ENCODE measurements at places on chromosomes 3 and 15. TPM values are rescaled to one million over a fixed set of nuclear protein-coding genes. Genes with fewer than 3 reads are reported as not detected.

The NRROS gene
- 2.3 TPM for polyA plus RNA-seq

The WDR72 gene
- polyA plus RNA-seq = 0.99 TPM

DNA sequence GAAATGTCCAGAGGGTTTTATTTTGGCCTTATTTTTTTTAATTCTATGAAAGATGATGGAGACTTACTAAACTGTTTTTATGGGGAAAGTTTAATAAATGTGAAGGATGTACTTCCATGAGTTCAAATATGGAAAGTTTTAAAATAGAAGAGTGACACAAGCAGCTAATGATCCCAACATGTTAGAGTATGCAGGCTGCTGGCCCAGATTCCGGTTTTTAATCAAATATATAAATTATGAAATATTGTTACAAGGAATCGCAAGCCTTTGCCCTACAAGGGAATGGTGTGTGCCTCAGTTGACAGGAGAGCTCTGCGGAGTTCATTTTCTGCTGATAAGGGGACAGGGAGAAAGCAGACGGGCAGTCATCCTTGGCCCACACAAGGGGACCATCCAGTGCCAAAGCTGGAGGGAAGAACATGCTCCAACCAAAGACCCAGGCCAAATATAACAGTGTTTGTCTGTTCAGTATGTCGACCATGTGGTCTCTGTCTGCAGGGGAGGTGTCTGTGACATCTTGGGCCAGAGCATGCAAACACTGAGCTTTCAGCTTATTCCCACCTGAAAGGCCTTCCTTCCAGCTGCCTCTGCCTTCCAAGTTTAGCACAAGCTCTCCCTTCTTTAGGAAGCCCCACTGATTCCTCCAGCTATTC is 69.8 kb downstream of the SSUH2 start:
- no peak for DNase-seq

GRCh38 chr3:102016417-102016816 is 167.1 kb downstream of the NFKBIZ start:
- DNase-seq = no peak

- DNase-seq = no peak
Measured at GRCh38 chr3:197487911-197488391, 67.8 kb downstream of the BDH1 start.

GRCh38 chr3:14884665-14885064 is 62.7 kb upstream of the NR2C2 start:
- no peak for DNase-seq

The TMC3 gene
- 0.07 TPM for polyA plus RNA-seq

The ERICH6 gene
- polyA plus RNA-seq = 0.19 TPM

DNA sequence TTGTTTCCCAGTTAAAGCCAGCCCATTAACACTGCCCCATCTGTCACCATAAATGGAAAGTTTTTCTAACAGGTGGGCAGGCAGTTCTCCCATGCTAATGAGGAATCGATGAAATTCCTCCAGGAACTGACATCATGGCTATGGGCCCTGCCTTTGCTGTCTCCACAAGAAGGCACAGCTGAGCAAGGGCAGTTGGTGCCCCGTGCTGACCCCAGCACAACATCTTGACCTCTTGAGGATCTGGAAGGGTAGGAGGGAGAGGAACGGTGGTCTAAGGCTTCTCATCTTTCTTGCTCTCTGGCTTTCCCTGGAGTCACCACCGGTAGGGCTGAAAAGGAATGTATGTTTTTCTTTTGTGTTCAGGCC is 46.7 kb downstream of the CHCHD6 start:
- peak; percentile 40 for DNase-seq

DNA sequence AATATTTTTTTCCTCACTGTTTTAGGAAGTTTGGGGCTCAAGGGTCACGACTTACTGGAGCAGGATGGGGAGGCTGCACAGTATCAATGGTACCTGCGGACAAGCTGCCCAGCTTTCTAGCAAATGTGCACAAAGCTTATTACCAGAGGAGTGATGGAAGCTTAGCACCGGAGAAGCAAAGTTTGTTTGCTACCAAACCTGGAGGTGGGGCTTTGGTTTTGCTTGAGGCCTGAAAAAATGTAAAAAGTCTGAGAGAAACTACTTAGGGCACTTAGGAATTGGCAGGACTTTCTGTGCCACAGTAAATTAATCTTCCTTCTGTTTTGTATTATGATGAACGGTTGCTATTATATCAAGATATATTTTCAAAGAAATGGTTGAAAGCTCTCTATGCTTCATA is 95.1 kb upstream of the FGF7 start:
- no peak for DNase-seq

The AQP9 gene
- not detected for polyA plus RNA-seq

DNA sequence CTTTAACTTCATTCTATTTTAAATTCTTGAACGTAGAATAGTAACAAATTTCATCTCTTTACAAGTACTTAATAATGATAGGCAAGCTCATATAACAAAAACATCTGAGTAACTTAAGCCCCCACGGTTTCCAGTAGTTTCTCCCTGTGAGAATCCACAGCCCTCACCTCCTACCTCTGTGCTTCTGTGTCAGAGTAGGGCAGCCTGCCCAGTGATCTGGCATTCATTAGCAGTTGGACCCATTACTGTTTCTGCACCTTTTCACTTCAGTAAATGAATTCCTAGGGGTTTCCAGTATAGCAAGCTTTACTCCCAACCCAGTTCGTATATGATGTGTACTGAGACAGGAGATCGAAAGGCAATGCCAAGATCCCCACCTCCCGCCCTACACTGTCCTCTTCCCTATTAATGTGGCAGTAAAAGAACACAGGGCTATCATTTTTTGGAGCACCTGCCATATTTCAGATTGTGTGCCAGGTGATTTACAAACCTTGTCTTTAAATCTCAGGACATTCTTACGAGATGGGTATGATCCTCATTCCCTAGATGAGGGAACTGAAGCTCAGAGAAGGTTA is 40.8 kb downstream of the EIF2AK4 start:
- no peak for DNase-seq

DNA sequence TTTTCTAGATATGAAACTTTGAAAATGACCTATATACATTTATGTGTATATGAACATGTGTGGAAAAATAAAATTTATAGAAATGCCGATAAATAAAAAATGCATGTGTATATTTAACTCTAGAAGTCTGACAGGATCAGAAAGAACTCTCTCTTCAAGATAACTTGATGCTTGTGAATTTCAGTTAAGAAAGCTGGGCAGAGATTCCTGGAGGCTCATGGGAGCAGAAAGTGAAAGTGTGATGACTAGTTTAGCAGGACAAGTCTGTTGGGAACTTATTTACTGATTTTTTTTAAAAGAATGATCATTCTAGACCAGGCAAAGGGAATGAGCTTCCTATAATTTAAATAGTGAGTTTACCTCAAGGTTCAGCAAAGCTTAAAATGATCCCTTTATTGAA is 81.5 kb upstream of the KCNAB1 start:
- DNase-seq = no peak

DNA sequence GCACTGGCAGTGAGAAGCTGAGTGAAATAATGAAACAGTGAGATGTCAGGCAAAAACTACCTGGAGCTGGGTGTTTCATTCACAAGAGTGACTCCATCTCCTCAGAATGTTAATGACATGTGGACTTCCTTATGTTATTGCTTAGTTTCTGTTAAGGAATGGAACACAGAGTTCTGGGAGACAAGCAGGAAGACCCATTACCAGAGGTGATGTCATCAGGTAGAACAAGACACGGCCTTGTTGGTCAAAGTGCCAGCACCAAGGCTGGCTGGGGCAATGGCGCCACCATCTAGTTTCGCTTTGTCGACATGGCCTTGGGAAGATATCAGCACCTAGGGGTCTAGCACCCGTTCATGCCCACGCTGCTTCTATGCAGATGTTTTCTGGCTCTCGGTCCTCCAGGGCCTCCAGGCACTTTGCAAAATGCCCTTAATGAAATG is 252.2 kb downstream of the FAM43A start:
- no peak for DNase-seq

The REC114 gene
- polyA plus RNA-seq = not detected

- DNase-seq = no peak
Measured at GRCh38 chr15:81330366-81331090, 6.6 kb upstream of the STARD5 start.

DNA sequence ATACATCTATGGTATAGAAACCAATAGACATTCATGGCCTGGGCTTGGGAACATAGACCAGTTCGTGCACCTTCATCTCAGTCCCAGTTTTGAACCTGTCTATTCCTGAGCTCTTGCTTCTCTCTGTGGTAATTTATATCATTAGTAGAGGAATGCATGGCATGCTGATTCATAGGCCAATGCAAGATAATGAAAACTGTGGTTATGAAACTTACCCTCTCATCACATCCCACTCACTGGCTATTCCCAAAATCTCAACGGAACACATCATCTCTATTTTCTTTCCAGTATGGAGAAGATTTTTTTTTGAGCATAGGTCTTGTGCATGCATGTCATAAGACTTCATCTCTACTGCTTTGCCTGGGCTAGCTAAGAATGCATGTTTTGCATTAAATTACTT is 18.7 kb upstream of the P2RY12 start:
- DNase-seq = no peak

The LOXL1 gene
- 10.3 TPM for polyA plus RNA-seq

GRCh38 chr3:42507761-42508335 is 5.4 kb downstream of the VIPR1 start:
- DNase-seq = no peak

The HGD gene
- not detected for polyA plus RNA-seq

- no peak for DNase-seq
Measured at GRCh38 chr3:18113417-18113816, 311.7 kb downstream of the SATB1 start.

The ZNF502 gene
- polyA plus RNA-seq = 1.7 TPM

GRCh38 chr15:40565333-40566238 is 744 bp upstream of the CCDC32 start:
- no peak for DNase-seq

The SLC38A3 gene
- 1.3 TPM for polyA plus RNA-seq

DNA sequence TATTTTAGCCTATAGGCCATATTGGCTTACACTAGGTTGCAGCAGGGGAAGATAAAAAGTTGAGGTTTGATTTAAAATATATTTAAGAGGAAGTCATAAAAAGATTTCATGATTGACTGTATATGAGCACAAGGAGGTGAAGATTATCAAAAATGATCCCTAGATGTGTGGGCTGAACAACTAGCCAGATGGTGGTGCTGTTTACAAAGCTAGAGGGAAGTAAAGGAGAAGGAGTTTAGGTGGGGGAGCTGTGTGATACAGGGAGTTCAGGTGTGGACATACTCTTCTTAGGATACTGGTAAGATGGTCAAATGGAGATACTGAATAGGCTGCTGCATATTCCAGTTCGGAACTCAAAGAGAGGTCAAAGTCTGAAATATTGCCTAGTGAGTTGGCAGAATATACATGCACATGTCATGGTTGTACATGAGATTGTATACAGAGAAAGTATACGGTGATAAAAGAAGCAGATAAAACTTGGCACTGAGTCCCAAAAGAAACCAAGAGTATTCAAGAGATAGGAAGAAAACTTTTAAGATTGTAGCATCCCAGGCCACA is 727.8 kb downstream of the NLGN1 start:
- peak; percentile 76 for DNase-seq

The CEMIP gene
- polyA plus RNA-seq = 0.27 TPM

GRCh38 chr3:15942936-15943335 is 145.2 kb upstream of the ANKRD28 start:
- DNase-seq = no peak

The CPLX3 gene
- not detected for polyA plus RNA-seq

DNA sequence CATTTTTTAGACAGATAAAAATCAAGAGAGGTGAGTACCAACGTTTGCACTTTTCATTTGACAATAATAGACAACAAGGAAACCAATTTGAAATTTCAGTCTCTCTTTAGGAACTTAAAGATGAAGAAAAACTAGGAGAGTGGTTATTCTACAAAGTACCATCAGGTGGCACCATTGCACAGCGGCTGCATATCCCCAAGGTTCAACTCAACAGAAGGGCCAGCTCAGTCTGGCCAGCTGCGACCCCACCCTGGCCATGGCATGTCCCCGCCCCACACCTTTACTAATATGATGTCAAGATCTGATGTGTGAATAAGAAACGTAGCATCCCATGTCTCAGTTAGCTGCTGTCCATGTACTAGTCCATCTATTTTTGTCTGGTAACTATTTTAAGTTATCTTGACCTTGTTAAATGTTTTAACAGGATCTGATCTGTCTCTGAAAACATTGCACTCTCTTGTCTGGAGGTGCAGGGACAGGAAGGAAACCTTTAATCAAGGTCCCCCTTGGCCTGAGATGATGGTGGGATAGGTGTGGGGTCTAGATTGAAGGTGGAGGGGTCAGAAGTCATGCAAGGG is 35.5 kb upstream of the CGNL1 start:
- DNase-seq = peak; percentile 80
